ENCODE measurements at places on chromosomes 12 and 14. TPM values are rescaled to one million over a fixed set of nuclear protein-coding genes. Genes with fewer than 3 reads are reported as not detected.

- DNase-seq: no peak
These were observed 3.9 kb upstream of the SMARCD1 start for GRCh38 chr12:50081096-50081808.

- no peak for DNase-seq
These were observed 22.4 kb downstream of the ARHGAP5 start for GRCh38 chr14:32099473-32099872.

- DNase-seq: no peak
These were observed 59.5 kb downstream of the ARID2 start for GRCh38 chr12:45789025-45789424.

- DNase-seq: no peak
These were observed 236.1 kb downstream of the AEBP2 start for GRCh38 chr12:19675361-19675760.

The ADIPOR2 gene
- total RNA-seq: 42.8 TPM

DNA sequence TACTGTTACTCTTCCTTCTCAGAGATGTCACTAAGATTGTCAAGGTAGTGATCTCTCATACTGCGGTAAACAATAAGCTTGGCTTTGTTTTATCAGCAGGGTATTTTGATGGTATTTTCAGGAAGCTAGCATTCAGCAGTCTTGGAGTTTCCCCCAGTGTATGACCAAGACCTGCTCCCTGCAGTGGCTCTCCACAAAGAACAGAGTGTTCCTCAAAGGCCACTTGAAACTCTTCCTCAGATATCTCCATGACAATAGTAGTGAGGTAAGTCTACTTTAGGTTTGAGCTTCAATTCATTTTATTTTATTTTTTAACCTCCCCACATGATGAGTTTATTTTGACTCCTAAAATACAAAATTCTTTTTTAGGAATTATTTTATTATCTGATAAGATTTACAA, 74.0 kb upstream of the G2E3 start:
- DNase-seq: no peak

DNA sequence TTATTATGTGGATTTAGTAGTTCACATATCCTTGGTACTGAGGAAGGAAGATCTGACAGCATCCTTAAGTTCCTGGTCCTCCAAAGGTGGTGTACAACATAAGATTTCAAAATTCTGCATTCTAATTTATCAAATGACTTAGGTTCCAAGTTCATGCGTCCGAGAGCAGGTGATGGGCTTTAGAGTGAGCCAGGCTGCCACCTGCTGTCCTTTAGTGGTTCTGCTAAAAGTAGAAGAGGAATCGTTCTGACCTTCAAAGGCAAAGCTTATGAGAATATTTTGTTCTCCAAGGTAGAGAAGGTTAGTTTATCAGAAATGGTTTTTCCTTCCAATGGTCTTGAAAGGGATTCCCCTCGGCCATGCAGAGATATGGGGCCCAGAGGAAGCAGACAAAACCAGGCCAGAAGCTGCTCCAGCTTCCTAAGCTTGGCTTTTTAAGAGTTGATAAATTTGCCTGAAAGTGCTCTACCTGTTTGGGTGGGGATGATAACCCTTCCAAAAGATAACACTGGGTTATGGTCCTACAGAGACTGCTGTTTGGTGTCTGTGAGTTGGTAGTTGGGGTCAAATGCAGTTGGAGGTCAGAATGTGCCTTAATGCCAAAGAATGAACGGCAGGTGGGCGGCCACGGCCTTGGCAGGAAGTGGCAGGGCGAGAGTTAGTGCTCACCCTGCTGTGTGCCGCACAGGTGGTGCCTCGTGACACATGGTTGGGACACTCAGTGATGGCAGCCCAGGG, 29.1 kb upstream of the LRTM2 start:
- peak; percentile 79 for DNase-seq
